Breast epithelium (tissue), 4 donors: ENCODE measurements at places on chromosomes 1 and 21. TPM values are rescaled to one million over a fixed set of nuclear protein-coding genes. Genes with fewer than 3 reads are reported as not detected.

NCMAP gene
- 0.16 TPM for total RNA-seq

SCAMP3 gene
- total RNA-seq = 72.0 TPM

CFHR2 gene
- not detected for total RNA-seq

FCRLA gene
- not detected for total RNA-seq

F11R gene
- total RNA-seq = 48.8 TPM

DRAXIN gene
- total RNA-seq = 0.15 TPM

AJAP1 gene
- total RNA-seq = 0.44 TPM

AMPD1 gene
- 2.3 TPM for total RNA-seq

GRCh38 chr21:45470087-45470515 is 65.1 kb downstream of the COL18A1 start:
- DNase-seq = no peak

DNA sequence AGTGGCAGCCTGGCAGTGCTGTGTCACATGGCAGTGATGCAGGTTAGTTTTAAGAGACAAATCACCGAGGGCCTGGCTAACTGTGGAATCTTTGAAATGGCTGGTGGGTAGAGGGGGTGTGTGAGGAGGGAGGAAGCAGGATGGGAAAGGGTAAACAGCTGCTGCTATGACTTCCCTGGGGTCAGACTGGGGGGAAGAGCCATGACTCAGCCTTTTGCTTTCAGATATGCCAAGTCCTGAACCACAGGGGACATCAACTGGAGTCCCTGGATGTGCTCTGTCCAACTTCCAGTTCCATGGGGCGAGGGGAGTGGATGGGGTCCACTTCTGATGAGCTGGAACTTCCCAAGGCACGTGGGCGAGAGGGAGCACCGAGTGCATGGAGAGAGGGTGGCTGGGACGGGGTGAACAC is 121.1 kb upstream of the ADAR start:
- no peak for DNase-seq

DNA sequence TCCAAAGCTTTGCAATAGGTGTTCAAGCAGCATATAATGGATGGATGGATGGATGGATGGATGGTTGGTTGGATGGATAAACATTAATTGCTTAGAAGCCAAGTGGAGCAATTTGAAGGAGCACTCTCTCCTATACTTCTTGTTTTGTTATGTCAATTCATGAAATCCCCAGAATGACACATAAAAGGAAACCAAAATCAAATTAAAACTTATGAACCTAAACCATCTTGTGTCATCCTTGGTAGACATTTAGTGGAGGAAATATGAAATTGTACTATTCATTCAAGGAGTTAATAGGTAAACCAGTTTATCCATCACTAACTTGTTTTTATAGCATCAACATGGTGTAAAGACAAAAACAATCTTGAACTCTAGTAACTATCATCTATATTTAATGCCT is 122.5 kb downstream of the NR5A2 start:
- no peak for DNase-seq

DNA sequence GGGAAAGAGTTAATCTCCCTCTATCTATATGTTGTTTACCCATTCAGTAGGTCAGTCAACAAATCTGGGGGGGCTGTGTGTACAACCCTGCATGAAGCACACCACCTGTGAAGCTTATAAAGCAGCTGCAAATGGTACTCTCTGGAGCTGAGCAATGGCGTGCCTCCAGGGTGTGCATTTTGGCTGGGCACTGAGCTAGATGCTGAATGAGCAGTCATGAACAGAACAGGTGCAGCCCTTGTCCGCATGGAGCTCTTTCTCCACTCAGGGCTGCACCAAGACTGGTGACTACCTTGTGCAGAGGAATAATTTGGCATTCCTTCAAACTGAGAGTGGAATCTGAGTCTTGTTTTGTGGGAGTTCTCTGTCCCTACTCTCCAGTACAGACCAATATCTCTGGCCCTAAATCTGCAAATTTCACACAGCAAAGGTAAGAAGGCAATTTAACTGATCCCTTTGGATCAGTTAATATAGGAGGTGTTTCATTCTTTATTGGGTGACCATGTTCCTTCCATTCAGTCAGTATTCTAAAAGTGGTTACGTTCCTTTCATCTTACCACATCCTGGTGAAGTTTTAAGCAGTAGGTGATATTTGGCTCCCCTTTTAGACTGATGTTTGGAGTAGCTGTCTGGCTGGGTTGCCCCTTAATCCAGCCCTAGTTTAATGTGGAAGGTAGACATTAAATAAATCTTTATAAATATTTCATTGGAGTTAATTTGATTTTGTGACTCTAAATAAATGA is 76.0 kb downstream of the GPR88 start:
- DNase-seq = no peak

GRCh38 chr1:15157524-15158399 is 4.2 kb downstream of the TMEM51 start:
- no peak for DNase-seq

DNA sequence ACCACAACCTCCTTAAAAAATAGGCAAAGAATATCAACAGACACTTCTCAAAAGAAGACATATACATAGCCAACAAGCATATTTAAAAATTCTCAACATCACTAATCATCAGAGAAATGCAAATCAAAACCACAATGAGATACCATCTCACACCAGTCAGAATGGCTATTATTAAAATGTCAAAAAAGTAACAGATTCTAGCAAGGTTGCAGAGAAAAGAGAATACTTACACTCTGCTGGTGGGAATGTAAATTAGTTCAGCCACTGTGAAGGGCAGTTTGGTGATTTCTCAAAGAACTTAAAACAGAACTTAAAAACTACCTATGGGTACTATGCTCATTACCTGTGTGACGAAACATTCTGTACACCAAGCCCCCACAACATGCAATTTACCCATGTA is 20.7 kb downstream of the CD1B start:
- DNase-seq = no peak

GRCh38 chr21:15022608-15023261 is 42.1 kb downstream of the NRIP1 start:
- no peak for DNase-seq

- no peak for DNase-seq
Observed at GRCh38 chr1:224042557-224043118, 71.3 kb upstream of the FBXO28 start.

GRCh38 chr21:36849461-36850105 is 116.9 kb downstream of the HLCS start:
- DNase-seq = no peak

DNA sequence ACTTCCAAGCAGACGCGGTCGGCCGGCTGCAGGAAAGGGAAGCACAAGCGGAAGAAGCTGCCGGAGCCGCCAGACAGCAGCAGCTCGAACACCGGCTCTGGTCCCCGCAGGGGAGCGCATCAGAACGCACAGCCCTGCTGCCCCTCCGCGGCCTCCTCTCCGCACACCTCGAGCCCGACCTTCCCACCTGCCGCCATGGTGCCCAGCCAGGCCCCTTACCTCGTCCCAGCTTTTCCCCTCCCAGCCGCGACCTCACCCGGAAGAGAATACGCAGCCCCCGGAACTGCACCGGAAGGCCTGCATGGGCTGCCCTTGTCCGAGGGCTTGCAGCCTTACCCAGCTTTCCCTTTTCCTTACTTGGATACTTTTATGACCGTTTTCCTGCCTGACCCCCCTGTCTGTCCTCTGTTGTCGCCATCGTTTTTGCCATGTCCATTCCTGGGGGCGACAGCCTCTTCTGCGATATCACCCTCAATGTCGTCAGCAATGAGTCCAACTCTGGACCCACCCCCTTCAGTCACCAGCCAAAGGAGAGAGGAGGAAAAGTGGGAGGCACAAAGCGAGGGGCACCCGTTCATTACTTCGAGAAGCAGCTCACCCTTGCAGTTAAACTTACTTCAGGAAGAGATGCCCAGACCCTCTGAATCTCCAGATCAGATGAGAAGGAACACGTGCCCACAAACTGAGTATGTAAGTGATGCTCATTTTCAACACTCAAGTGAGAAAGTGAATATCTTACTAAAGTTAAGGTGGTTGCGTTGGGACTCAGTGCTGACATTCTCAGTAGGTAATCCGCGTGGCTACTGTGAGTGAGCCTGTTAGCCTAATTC is 25.5 kb downstream of the UTS2 start:
- DNase-seq = no peak

GRCh38 chr1:103941086-103941485 is 191.4 kb downstream of the AMY1C start:
- no peak for DNase-seq

GRCh38 chr1:9350013-9350908 is 57.6 kb downstream of the SPSB1 start:
- DNase-seq = no peak

DNA sequence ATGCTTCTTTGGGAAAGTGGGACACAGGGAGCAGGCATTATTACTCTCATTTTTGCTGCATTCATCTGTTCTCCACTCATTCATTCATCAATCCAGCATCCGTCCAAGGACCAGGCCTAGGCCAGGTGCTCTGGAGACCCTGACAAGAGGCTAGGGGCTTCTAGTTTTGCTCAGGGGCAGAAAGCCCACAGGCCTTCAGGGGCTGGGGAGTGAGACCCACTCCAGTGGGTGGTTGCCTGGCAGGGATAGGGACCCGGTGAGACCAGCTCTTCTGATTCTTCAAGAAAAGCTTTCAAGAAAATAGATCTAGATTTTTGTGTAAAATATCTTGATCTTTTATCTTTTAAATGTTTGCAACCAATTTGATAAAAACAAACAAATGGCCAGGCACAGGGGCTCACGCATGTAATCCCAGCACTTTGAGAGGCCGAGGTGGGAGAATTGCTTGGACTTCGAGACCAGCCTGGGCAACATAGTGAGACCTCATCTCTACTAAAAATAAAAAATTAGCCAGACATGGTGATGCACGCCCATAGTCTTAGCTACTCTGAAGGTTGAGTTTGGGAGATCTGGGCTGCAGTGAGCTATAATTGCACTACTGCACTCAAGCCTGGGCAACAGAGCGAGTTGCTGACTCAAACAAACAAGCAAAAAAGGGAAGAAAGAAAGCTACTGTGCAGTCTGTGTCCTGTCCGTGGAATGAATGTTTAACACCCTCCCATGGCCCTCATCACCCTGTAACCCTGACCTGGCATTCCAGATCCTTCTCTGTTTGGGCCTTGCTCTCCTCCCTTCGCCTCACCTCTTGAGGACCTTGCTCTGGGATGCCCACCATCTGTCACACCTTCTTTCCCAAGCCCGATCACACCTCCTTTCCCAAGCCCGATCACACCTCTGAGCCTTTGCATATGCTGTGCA is 17.3 kb upstream of the LRP8 start:
- DNase-seq = peak; percentile 25
